ENCODE measurements at places on chromosomes 3 and 15.

GRCh38 chr3:151015767-151016477 is 43.4 kb upstream of the CLRN1 start:
- DNase-seq: no peak

- DNase-seq: no peak
These were observed 85.1 kb upstream of the NANOGP8 start for GRCh38 chr15:35170207-35170606.

DNA sequence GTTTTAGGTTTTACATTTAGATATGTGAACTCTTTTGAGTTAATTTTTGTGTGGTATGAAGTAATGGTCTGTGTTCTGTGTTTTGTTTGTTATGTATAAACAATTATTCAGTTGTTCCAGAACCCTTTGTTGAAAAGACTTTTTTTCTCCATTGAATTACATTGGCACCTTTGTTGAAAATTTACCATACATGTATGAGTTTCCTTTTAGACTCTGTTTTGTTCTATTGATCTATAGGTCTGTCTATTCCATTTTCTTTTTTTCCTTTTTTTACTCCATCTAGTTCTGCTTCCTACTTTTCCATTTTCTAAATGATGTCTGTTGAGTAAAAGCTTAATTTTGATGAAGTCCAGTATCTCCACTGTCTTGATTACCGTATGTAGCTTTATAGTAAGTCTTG is 31.4 kb downstream of the ARIH2 start:
- DNase-seq: no peak

GRCh38 chr15:96818861-96819260 is 488.4 kb downstream of the NR2F2 start:
- DNase-seq: no peak

- DNase-seq: peak; percentile 11
These were observed 611 bp upstream of the FANCI start for GRCh38 chr15:89243046-89243690.

GRCh38 chr3:114640126-114640525 is 346.3 kb downstream of the TIGIT start:
- no peak for DNase-seq

GRCh38 chr15:80992441-80992840 is 2.8 kb upstream of the MESD start:
- no peak for DNase-seq

DNA sequence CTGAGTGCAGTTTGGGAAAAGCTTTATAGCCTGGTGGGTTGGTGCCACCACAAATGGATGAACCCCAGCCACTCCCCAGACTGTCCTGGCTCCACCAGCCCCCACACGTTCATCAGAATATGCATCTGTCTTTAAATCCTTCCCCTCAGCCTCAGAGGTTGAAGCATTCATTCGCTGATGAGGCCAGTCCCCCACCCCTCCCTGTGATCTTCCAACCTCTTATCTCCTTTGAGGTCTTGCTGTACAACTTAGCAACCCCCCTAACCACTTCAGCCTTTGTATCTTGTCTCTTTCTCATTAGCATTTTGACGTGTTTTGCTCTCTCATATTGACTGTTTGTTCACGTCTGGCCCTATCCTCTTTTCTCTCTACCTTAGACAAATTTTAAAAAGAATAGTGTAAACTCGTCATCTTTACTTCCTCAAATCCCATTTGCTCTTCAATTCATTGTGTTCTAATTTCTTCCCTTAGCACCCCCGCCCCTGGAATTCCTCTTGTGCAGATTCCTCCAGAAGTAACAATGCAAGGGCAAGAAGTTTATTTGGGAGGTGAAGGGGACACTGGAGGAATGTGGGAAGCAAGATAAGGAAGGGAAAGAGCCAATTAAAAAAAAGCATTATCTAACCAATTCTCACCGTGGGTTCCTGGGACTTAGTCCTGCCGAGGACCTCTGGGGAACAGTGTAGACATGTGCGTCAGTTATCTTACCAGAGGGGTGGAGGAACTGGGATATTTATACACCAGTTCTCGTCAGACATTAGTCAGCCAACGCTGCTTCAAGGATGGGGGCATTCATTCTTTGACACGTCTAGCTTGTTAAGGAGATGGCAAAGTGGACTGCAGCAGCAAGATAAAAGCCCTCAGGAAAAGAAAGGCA is 38.6 kb downstream of the MOBP start:
- peak; percentile 6 for DNase-seq

DNA sequence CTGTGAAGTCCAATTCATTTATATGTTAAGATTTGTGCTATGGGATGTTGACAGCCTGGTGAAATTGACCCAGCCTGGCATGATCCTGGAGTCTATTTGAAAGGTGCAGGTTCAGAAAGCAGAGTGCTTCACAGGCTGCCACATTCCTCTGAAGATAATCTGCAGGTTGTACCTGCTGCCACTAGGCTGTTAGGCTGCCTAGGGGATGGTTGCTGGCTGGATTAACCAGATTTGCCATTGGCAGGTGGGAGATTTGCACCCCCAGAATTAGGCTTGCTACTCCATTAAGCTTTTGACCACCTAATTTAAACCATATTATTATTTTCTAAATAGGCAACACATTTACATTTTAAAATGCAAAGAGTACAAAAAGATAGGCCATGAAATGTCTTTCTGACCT is 85.8 kb upstream of the RASGRP1 start:
- DNase-seq: no peak

DNA sequence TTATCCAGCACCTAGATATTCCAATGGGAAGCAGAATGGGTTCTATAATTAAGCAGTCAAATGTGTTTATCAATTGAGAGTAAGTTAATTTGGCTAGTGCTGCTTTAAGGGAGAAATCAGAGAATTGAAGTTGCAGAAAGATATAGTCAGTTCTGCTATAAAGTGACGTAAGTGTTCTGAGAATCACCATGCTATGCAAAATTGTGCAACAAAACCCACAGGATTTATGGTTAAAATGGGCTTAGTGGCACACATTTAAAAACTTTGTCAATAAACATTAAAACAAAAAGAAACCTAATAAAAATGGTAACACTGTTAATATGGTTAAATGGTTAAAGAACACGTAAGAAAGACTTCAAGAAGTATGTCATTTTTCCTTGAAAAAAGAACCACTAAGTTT is 74.5 kb downstream of the TMEM108 start:
- no peak for DNase-seq

GRCh38 chr3:23071758-23072157 is 131.4 kb upstream of the UBE2E2 start:
- DNase-seq: peak; percentile 93

- DNase-seq: peak; percentile 65
These were observed 14.8 kb downstream of the KLHL6 start for GRCh38 chr3:183540501-183541234.

DNA sequence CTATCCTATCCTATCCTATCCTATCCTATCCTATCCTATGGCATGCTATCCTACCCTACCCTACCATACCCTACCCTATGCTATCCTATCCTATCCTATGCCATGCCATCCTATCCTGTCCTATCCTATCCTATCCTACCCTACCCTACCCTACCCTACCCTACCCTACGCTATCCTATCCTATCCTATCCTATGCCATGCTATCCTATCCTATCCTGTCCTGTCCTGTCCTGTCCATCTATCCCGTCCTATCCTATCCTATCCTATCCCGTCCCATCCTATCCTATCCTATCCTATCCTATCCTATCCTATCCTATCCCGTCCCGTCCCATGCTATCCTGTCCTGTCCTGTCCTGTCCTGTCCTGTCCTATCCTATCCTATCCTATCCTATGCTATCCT is 57.4 kb downstream of the SLC6A11 start:
- no peak for DNase-seq

GRCh38 chr15:42584031-42584765 is 8.8 kb downstream of the STARD9 start:
- DNase-seq: no peak

GRCh38 chr3:107028086-107028485 is 349.2 kb upstream of the CCDC54 start:
- DNase-seq: no peak

GRCh38 chr3:155185631-155186071 is 105.5 kb downstream of the MME start:
- DNase-seq: no peak

GRCh38 chr3:28326458-28326926 is 22.0 kb upstream of the ZCWPW2 start:
- peak; percentile 30 for DNase-seq

- DNase-seq: no peak
These were observed 143.2 kb upstream of the PLXND1 start for GRCh38 chr3:129749692-129750091.

- DNase-seq: no peak
These were observed 211.0 kb downstream of the TNIK start for GRCh38 chr3:171249245-171249644.

DNA sequence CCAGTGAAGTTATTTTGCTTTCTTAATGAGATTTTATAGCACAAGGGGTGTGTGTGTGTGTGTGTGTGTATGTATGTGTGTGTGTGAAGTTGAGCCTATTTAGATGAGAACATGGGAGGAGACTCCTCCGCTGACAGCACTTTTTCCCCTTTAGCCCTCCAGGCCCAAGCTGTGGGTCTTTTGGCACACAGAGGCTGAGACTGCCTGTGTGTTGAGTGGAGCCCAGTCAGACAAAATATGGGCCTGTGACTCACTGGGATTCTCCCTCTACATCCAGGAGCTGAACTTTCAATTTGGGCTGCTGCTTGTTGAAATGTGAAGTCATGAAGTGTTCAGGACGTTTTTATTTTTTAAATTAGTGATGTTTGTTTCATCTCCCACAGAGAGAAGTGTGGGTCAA is 108.0 kb downstream of the MFSD1 start:
- DNase-seq: no peak

DNA sequence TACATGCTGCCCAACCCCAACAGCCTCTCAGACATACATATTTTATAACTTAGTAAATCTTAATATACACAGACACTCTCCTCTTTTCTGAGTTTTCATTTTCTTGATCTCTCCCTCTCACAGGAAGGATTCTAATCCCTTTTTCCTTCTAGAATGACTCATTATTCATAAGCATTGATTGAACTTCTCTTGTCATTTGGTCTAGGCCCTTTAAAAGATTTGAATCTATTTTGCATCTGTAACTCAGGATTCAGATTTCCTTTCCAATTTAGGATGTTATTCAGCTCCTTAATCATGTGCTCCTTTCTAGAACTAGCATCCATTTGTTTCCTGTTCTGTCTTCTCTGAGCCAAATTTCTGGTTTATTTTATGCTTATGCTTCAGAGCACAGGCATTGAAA is 624.5 kb upstream of the SGO1 start:
- no peak for DNase-seq

DNA sequence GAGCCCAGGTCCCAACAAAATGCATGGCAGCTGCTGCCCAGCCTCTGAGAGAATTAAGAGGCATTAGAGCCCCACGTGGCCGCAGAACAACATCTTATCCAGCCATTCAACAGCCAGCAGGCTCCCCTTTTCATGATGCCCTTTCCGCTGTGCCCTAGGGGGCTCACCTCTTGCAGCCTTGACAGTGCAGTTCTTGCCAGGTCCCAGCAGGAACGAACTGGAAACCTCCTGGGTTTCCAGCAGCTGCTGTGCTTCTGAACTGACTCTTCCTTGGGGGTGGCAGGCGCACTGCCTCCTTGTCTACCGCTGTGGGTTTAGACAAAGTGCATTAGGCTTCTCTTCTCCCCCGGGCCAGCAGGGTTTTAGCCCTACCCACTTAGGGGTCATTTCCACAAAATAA is 85.2 kb downstream of the FAM174B start:
- no peak for DNase-seq

DNA sequence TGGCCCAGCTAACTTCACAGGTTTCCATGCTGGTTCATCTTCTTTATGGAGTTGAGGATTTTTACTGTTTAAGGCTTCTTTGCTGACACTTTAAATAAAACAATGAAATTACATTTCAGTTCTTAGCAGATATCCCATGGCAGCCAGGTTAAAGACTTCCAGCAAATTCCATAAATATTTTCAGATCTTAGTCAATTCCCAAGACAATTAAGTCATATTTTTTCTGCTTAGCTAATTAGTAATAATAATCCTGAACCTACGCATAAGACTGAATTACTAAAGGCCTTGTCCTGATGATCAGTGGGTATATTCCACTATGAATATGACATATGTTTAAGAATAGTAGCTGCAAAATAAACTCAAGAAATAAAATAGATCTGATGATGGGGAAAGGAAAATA is 83.3 kb downstream of the NR2E3 start:
- no peak for DNase-seq

DNA sequence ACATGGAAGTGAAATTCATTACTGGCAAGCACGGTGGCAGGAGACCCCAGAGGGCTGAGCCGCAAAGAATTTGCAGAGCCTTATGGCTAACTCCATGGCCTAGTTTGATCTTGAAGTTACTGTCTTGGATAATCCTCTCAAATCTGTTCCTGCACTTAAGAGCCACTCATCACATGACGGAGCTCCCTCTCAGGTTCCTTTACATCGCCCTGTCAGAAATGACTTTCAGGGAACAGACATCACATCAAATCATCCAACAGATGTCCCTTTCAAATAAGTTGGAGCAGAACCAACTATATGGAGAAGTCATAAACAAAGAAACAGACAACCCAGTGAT is 328.8 kb upstream of the THBS1 start:
- DNase-seq: no peak

GRCh38 chr3:24520101-24520495 is 25.4 kb upstream of the THRB start:
- DNase-seq: no peak

GRCh38 chr15:57993409-57994145 is 71.9 kb downstream of the ALDH1A2 start:
- no peak for DNase-seq

DNA sequence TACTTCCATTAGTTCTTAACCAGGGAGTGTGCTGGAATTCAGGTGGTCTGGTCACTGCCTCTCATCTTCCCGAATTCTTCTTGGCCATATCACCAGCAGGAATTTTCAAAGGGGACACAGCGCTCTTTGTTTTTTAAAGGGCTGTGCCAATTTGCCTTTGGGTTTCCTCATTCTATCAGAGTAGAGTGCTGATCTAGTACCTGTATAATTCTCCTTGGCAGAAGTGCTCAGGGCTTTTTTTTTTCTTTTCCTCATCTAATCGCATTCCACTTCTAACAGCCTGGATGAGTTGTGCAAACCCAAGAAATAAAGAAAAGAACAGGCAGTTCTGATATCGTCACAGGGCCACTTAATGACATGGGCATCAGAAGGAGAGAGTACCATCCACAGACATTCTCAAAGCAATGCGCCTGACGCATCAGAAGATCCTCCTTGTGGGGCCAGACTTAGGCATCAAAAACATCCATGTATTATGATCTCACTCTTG is 121.0 kb downstream of the ASB7 start:
- DNase-seq: no peak

DNA sequence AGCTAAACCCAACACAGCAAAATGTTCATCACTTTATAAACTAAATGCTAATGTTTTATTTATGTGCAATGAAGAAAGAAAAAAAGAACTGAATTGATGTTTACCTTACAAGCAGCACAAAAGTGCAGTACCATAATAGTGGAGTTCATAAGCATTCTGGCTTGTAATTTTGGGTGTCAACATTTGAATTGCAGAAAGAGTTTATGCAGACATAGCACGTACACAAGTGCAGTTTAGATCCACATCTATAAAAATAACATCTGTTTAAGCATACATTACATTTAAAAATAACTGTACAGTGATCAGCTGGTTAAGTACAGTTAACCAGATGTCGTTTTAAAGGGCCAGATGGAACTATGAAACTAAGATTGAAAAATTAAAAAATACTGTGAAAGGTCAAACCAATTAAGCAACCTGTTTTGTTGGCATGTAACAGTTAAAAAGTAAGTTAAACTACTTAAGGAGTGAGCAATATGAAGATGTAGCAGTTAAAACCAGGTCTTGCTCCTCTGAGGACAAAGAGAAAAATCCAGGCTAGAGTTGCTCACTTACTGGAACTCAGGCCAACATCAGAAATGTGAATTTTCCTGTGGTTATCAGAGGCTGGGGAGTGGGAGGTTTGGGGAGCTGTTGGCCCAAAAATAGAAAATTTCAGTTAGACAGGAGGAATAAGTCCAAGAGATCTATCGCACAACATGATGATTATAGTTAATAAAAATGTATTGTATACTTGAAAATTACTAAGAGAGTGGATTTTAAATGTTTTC is 204.9 kb upstream of the MDFIC2 start:
- no peak for DNase-seq

All from suppressor macrophage treated with lipopolysaccharide for 1 hour (primary cell).